ENCODE measurements at places on chromosomes 7 and 10.

DNA sequence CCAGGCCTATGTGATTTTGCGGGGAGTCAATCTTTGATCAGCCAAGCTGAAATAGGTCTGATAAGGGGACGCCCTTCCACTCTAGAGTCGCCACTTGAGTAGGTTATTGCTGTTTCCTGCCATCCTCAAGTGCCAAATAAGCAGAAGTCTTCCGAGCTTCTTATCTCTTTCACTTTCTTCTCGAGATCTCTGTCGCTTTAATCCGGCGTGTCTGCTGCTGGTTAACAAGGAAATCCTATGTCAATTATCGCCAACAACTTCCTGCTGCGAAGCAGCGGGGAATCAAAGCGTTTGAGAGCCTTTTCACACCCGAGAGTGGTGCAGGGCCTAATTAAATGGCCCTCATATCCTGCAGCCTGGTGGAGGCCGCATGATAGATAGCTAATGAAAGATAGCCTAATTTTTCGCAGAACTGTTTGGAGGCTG is 215.9 kb downstream of the RAB11FIP2 start:
- DNase-seq = no peak

DNA sequence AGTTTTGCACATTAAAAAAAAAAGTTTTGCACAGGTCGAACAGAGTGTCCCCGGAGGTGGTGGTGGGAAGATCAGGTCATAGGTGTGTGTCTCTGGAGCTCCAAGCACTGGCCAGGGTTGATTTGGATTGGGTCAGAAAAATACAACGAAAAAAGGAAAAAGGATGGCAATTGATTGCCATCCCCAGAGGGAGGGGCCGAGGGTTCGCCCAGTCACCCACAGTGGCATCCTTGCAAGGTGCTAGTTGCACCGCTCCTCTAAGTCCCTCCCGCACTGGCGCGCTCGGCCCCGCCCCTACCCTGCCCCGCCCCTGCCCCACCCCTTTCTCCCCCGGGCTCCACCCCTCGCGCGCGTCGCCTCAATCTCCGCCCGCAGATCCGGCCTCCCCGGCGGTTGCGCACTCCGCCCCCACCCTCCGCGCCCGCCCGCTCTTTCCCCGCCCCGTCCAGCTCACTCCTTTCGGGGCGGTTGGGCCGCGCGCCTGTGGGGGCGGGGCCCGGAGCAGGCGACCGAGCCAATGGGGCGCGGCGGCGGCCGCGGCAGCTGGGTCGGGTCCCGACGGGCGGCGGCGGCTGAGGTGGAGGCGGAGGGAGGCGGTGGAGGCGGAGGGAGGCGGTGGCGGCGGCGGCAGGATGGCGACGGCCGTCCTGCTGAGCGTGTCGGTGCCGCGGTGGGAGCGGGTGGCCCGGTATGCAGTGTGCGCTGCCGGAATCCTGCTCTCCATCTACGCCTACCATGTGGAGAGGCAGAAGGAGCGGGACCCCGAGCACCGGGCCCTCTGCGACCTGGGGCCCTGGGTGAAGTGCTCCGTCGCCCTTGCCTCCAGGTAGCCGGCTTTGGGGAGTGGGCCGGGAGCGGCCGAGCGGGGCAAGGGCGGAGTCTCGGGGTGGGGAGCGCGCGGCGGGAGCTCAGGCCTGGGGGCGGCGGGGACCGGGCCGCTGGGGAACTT is 31.5 kb upstream of the ERV3-1 start:
- DNase-seq = peak; percentile 89

GRCh38 chr7:38334163-38334562 is 60.7 kb upstream of the TARP start:
- DNase-seq = no peak

DNA sequence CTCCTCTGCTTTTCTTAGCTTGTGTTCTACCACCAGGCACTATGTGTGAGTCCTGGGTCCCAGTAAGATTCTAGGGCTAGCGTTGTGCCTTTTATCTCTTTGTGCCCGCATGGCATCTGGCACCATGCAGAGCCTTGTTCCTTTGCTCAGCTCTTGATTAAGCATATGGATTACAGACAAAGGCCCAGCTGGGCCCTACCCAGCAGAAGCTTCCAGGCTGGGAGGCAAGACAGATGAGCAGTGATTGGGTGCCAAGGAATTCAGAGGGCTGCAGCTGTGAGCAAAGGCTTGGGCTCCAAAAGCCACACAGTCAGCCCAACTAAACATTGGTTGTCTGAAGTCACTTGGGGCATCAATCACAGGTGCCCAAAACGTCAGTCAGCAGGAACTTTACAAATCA is 2.0 kb downstream of the ACSM6 start:
- DNase-seq = no peak

DNA sequence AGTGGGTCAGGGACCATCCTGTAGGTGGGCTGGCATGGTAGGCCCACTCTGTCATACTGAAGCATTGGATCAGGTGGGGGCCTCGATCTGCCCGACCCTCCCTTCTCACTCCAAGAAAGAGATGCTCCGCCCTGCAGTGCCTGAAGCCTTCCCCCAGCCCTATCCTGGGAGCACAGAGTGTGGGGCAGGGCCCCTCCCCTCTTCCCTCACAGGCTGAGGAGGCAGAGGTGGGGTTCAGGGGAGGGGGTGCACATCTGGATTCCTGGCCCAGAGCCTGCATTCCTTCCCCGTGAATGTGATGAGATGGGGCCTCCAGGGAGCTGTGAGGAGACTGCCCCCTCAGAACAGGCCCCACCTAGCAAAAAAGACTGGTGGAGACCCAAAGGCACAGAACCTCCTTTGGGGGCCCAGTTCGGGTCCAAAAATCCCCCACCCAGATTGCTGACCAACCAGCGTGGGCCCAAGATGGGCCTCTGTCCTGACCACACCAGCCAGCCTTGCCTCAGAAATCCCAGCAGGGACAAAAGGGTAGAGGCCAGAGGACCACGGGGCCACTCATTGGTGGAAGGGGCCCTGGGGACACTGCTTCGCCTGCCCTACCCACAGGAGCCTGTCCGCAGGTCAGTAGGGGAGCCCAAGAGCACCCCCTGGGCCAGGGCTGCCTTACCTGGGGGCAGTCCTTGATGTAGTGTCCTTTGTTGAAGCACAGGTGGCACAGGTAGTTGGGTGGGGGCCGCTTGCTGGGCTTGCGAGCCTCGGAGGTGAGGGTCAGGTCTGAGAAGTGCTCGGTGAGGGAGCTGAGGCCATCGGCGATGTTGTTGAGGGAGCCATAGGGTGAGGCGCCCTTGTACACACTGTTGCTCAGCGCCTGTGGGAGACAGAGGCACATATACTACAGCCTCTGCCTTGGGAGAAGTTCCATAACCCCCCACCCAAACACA is 13.3 kb downstream of the ZCCHC24 start:
- no peak for DNase-seq

DNA sequence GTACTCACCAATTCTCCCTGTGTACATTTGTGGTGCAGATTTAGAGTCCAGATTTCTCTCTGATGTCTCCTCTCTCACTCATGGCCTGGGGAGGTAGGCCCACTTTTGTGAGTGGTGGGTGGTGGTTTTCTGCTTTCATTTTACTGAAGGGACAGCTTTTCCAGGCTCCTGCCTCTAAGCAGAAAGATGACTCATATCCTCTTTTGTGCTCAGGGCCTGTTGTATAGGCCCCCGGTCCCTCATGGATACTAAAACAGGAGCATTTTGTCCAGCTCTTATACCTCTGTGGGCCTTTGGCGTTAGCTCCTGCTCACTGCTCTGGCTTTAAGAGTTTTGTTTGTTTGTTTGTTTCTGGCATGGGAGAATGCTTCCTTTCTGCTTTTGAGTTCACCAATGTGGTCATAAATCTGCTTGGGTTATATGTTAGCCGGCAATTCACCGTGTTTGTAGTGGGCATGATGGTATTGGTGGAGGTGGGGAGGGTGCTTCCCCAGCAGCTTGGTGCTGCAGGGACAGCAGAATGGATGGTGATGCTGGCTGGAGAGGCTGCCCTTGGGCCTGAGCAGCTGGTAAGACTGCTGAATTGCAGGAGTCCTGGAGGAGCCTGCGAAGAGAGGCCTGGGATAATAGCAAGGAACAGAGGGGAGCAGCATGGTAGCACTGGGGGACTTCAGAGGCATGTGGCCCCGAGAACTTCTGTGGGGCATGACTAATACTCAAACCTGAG is 468.7 kb downstream of the RPS24 start:
- no peak for DNase-seq

- DNase-seq = peak; percentile 21
These were observed 30.5 kb downstream of the GNAT3 start for GRCh38 chr7:80481196-80481884.

DNA sequence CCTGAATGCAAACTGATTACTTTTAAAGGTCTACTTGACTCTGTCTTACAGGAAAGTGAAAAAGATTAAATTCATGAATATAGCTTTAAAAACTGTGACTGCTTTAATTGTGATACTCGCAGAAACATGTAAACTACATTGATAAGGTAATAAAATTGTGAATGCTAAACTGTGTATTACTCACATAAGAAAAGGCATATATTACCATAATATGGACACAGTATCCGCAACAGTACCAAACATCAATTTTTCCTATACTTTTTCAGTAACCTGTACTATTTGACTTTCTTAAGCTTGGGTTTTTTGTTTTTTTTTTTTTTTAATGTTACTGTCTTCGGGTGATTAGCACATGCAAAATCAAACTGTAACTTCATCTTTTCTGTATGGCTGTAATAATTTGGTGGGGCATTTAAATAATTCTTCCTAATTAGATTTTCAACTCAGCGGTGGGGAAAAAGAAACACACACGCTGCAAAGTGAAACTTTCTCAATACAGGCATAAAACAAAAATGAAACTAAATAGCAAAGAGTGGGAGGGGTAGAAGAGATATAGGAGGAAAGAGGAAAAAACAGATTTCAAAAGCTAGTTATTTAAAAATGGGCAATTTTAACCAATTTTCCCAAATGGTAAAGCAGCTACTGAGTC is 23.2 kb downstream of the NT5C3A start:
- DNase-seq = no peak

DNA sequence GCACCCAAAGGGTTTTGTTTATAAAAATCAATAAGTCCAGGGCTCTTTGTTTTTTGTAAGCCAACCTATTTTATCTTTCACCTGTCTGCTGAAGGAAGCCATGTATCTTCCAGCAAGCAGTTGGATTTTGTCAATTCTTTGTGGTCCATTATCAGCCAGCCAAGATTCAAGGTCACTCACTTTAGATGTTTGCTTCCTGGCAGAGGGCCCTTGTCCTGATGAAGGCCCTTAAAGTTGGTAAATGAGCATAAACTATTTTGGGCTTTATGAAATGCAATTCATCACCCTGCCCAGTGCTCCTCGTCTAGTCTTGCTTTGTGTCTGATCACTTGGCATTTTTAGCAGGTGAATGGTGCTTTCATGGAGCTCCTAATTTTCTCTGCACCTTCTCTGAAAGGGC is 1004.2 kb downstream of the GRID1 start:
- DNase-seq = no peak
